Activated CD8-positive, alpha-beta memory T cell treated with anti-CD3 and anti-CD28 coated beads for 1 hour (primary cell): ENCODE measurements at places on chromosomes 12 and 14.

DNA sequence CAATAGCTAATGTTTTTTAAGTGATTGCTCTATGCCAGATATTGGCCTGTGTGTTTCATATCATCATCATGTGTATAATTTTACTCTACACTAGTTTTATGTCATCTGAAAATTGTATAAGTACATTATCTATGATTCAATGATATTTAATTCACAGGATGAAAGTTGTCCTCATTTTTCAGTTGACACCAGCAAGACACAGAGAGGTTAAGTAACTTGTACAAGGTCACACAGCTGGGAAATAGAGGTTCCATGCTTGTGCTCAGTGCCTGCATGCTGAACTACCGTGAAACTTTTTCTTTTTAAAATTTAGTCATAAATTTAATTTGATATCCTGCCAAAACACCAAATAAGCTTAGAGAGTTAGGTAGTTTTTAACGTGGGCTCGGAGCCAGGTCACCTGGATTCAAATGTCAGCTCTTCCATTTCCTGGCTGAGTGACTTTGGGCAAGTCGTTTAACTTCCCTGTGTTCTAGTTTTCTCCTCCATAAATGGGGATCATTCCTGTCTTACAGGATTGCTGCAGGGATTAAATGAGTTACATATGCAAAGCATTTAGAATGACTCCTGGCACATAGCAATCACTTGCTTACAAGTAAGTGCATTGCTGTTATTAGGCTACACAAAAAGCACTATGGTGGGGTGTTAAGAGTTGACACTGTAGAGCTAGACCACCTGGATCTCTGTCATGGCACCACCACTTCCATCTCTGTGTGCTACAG lies 183.9 kb downstream of the ETV6 start:
- DNase-seq = no peak

DNA sequence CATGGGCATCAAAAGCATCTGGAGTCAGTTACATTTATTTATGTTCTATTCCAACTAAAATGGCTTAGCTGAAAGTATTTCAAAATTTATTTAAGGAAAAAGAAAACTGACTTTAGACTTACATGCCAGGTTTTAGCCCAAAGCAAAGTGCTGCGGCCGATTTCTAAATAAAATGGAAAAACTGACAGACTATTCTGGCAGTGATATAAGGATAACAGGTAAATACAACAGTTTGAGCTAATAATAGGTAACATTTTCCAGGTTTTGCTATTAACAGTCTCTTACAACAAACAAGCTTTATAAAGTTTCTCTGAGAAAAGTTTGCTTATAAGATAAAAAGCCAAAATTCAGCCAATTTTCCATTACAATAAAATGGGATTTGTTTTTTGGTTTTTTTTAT lies 937.2 kb upstream of the FLRT2 start:
- no peak for DNase-seq

- no peak for DNase-seq
These were observed 25.6 kb upstream of the C12orf71 start for GRCh38 chr12:27107986-27108385.

- DNase-seq = no peak
These were observed 178.1 kb downstream of the BCAT1 start for GRCh38 chr12:24770821-24771220.

DNA sequence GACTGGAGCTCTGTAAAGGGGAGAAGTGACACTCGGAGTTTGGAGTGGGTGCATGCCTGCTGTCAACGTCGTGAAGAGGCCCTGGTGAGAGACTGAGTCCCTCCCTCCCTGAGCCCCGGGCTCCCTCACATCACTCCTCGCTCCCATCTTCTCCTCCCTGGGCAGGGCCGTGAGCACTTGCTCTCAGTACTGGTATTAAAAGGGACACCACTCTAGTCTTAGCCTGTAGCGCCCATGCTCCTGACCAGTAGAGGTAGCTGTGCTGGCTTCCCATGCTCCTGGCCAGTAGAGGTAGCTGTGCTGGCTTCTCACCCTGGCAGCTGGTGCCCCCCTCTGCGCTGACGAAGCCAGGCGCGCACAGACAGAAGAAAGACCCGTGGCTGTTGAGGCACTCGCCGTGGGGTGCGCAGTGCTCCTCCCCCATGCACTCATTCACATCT lies 14.7 kb downstream of the ISCA2 start:
- no peak for DNase-seq
